CD8-positive, alpha-beta memory T cell (primary cell): ENCODE measurements at places on chromosomes 7 and 10. TPM values are rescaled to one million over a fixed set of nuclear protein-coding genes. Genes with fewer than 3 reads are reported as not detected.
A peak's percentile ranks its signal among the peaks of the same experiment; 100 is the strongest.

DNA sequence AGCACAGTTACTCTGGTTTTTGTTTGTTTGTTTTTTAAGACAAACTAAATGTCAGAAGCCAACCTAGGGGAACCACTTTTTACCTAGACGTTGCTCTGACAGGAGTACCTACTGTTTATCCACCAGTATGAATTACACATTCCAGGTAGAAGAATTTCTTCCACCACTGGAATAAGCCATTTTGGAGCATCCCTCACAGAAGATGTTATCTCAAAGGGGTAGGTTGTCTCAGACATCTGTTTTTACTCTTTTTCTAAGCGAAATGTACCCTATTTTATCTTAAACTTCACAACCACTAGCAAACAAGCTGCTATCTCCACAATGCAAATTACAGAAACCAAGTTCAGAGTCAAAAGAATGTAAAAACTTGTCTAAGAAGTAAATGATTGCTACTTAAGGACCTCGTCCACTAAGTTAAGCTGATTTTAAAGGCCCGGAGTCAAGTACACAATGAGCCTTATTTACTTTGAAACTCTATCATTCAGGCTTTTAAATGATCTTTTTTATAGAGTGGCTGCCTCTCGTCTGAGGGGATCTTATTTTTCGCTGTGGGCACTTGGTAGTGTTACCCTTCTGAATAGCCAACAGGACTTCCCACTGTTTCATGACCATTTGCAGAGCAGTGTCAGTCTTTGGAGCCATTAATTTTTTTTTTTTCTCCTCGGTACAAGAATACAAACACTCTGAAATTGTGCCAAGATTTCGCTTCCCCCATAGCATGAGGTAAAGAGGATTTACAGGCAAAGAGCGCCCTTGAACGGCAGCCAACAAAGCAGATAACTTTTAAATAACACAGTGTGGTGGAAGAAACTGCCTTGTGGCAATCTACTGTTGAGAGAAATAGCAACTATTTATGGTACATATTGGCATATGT, 15.7 kb upstream of the ARMC3 start:
- no peak for DNase-seq

GRCh38 chr10:101032637-101033224, 1.7 kb downstream of the SFXN3 start:
- peak; percentile 41 for DNase-seq

- no peak for DNase-seq
Measured at GRCh38 chr10:31926765-31927564, 1.7 kb downstream of the ARHGAP12 start.

GRCh38 chr7:23055582-23056178, 41.8 kb upstream of the HYCC1 start:
- DNase-seq: peak; percentile 67

DNA sequence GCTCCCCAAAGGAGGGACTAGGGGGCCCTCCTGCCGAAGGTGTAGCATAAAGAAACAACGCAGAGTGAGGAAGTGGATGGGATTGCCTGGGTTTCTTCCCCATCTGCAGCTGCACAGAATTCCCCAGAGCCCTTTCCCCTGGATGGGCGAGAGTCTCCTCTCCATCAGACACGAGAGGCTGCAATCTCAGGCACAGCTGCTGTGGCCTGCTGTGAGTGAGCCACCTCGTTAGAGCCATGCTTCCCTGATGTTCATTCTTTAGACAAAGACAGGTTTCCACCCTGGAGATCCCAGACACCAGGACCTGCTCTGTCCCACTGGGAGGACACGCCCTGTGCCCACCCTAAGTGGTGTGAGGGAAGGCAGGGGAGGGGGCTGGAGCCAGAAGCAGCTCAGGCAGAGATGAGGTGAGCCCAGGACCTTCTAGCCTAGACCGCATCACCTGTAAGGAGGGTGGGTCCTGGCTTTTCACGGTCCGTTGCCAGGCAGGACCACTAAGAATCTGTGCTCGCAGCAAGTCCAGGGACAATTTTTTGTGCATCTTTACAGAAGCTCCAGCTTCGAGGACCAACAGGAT, 268.6 kb upstream of the TCERG1L start:
- DNase-seq: no peak

GRCh38 chr10:85609509-85609908, 757.1 kb downstream of the GRID1 start:
- no peak for DNase-seq

- no peak for DNase-seq
Measured at GRCh38 chr10:94859086-94859485, 79.4 kb upstream of the CYP2C9 start.

- DNase-seq: no peak
Measured at GRCh38 chr10:85916994-85917573, 449.5 kb downstream of the GRID1 start.

- DNase-seq: no peak
Measured at GRCh38 chr10:94583124-94583523, 37.5 kb downstream of the HELLS start.

- no peak for DNase-seq
Measured at GRCh38 chr7:117269417-117269816, 53.4 kb downstream of the WNT2 start.

The C10orf67 gene
- not detected for total RNA-seq

The ZNF467 gene
- not detected for total RNA-seq

The HABP2 gene
- total RNA-seq: not detected
